ENCODE measurements at places on chromosomes 12 and 14.

DNA sequence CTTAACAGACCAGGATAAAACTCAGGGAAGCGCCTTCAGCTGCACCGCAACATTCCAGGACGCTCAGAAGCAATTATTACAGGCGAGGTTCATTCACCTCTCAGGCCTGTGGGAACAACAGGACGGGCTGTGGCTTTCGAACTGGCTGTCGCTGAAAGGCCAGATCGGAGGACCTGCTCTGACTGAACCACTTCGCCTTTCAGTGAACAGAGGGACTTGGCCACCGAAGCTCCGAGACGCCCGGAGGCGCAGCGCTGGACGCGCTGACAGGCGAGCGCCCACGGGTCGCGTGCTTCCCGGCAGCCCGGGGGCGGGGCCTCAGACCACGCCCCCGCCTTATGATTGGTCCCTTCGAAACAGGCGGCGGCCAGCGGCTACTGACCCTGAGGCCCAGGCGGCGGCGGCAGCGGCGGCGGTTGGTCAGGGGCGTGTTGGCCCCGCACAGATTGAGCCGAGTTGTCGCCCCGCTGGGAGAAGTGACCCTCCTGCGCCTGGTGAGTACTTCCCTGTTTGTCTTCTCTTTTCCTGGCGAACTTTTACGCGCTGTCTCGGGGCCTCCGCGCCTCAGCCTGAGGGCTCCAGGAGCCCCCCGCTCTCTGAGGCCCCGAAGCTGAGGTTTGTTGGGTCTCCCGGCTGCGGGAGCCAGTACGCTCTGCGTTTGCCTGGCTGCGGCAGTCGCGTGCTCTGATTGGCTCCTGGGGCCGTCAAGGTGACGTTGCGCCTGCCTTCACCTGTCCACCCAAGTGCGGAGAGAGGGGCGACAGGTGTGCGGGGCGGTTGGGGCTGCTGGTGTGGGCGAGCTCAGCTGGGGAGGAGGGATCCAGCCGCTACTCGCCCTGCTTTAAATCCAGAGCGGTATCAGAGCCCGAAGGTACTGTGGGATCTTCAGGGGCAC, at the start of gene GAS2L3:
Gene GAS2L3, plus strand, starts transcription at position 393 of the 895 bp plus-strand sequence. CDS start 21,221 bp downstream, outside the sequence.
- DNase-seq = peak; percentile 18

DNA sequence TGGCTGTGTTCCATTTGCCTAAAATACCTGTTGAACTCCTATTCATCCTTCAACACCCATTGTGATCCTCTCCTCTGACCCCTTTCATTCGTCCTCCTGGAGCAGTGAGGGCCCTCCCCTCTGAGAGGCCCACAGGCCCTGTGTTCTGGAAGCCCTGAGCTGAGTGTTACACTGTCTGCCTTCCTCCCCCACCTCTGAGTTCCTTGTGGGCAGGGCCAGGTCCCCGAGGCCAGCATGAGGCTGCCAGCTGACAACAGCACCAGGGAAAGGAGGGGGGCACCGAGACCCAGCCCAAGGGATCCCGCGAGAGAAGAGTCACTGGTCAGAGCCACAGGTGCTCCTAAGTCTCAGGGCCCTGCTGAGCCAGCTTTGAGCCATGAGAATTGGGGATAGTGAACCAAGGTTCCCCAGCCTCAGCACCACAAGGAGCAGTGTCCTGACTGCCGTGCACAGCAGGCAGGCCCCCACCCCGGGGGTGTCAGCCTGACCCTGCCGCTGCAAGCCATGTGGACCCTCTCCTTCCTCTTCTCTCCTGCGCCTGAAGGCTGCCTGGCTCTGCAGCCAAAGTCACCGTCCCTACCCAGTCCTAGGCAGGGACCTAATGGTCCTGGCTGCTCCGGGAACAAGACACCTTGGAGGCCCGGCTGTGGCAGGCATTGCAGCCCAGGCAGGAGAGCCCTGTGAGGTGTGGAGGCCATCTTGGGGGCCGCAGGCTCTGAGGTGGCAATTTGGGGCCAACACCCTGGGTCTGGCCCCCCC, 52.5 kb downstream of the BEGAIN start:
- no peak for DNase-seq

DNA sequence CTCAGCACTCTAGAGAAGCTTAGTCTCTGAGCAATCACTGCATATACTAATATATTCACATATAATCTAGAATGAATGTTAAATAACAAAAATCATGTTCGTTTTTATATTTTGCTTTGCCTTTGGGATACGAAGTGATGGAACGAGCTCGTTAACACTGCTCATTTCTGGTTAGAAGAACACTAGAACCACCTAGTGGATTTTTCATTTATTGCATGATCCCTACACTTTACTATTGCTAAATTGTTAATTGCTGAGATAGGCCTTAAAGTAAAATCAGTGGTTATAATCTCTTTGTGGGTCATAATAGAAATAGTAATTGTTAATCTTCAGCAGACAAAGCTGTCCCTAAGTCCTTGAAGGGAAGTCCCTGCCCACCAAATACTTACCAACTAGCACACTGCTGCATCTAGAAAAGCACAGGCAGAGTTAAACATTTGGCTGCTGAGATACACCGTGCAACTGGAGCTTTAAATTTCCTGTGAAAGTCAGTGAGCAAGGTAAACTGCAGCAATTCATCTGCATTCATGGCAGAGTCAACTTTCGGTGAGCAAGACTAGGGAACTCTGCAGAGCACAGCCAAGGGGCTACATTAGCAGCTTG, 353.7 kb downstream of the APAF1 start:
- DNase-seq = no peak

DNA sequence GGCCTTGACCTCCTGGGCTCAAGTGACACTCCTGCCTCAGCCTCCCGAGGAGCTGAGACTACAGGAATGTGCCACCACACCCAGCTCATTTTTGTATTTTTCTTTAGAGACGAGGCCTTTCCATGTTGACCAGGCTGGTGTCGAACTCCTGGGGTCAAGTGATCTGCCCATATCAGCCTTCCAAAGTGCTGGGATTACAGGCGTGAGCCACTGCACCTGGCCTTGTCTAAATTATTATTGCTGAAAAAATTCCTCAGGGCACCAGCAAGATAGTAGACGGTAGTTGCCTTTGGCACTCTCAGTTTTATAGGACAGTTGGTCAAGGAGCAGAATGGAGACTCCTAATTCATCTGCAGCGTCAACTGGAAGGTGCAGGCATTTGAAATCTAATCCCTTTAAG, 2.5 kb upstream of the AICDA start:
- no peak for DNase-seq

DNA sequence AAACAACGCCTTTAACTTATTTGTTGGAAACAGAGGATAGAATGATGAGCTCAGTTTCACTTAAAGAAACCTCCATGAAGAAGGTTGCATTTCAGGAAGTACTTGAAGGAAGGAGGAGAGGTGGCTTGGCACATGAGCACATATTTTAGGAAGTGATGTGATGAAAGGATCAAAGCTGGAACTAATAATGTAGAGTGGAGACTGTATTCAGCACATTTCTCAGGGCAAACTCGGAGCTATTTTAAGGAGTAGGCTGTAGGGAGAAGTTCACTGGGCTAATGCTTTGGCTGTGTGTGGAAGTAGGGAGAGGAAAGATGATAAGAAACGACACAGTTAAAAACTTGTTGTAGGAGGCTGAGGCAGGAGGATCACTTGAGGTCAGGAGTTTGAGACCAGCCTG, 272.8 kb downstream of the AKAP6 start:
- no peak for DNase-seq

DNA sequence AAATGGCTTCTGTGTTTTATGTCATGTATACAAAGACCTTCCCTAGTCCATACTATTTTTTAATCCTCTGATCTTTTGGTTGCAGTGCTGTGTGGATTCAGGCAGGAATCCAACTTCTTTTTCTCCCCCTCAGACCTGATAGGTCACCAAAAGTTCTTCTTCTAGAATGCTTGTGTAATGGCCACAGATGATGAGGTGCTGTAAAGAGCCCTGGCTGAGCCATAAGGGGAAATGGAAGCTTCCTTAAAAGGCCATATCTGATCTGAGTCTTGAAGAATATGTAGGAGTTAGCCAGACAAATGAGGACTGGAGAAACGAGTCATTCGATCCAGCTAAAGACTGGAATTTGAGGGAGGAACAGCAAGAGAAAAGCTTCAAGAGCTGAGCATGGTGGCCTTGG, 353.9 kb downstream of the PCNX1 start:
- no peak for DNase-seq

GRCh38 chr14:58129208-58129607, 22.8 kb downstream of the ARMH4 start:
- DNase-seq = no peak

DNA sequence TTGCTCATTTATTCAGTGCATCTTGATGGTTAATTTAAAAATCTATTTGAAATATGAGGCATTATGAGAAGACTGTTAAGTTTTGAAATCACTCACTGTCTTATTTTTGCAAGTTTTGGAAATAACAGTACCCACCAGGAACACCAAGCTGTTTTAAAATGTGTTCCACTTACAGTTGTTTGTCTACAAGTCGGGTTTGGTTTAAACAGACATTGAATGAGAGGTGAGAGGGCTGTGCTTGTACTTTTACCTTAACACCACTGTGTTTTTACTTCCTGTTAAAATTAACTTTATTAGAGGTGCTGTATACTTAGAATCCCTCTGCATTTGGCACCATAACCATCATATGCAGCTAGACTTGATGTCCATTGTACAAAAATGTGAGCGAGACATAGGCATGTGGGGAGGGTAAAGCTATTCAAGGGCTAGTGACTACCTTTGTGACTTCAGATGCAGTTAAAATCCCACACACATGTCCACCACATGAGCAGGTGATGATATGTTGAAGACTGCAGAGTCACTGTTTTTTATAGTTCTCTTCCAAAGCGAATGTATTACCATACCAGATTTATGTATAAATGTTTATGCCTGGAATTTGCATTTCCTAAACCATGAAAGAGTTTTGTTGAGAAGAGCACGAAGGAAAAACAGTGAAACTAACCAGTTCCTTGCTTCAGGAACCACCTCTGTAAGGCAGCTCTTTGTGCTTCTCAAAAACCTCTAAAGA, 12.9 kb downstream of the ELK3 start:
- DNase-seq = no peak

GRCh38 chr12:96398424-96399119, 1.7 kb downstream of the CDK17 start:
- DNase-seq = no peak

- no peak for DNase-seq
Observed at GRCh38 chr12:55946553-55946952, 15.6 kb downstream of the DGKA start.

DNA sequence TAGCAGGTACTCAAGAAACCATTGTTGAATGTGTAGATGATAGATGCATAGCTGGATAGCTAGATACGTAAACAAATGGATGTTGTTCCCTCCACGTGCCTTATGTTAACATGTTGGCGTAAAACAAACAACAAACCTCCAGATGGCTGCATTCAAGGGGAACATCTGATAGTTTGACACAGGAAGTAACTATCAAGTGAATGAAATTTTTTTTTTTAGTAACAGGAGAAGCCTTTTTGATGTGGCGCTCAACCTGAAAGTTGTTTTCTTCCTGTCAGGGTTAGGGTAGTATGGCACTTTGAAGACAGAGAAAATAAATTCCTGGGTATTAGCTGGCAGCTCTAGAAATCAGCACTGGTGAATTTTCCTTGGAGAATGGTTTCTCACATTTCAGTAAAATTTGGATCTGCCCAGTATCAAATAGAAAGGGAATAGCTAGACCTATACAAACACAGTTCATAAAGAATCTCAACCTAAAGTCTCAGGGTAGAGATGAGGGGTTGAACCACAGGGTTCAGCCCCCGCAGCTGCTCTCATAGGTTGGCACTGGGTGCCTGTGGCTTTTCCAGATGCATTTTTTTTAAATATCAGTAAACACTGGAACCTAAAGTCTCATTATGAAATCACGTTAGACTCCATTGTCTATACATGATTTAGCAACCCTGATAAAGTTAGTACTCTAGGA, 18.8 kb upstream of the RAP1B start:
- DNase-seq = no peak

DNA sequence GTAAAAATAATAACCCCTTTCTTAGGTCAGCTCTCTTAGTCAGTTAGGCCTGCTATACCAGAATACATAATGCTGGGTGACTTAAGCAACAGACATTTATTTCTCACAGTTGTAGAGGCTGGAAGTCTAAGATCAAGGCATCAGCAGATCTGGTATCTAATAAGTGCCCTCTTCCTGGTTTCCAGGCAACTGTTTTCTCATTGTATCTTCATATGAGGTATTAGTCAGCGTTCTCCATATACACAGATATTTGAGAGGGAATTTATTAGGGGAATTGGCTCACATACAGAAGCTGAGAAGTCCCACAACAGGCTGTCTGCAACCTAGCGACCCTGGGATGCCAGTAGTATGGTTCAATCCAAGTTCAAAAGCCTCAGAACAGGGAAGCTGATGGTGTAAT, 896.0 kb downstream of the GALC start:
- no peak for DNase-seq

- no peak for DNase-seq
Observed at GRCh38 chr14:73943083-73943482, 6.8 kb downstream of the FAM161B start.

GRCh38 chr12:108514468-108514972, 557 bp upstream of the FICD start:
- DNase-seq = no peak

GRCh38 chr12:79844693-79845092, 90.2 kb downstream of the PPP1R12A start:
- no peak for DNase-seq

- DNase-seq = no peak
Observed at GRCh38 chr12:12017798-12018197, 52.9 kb upstream of the BCL2L14 start.

DNA sequence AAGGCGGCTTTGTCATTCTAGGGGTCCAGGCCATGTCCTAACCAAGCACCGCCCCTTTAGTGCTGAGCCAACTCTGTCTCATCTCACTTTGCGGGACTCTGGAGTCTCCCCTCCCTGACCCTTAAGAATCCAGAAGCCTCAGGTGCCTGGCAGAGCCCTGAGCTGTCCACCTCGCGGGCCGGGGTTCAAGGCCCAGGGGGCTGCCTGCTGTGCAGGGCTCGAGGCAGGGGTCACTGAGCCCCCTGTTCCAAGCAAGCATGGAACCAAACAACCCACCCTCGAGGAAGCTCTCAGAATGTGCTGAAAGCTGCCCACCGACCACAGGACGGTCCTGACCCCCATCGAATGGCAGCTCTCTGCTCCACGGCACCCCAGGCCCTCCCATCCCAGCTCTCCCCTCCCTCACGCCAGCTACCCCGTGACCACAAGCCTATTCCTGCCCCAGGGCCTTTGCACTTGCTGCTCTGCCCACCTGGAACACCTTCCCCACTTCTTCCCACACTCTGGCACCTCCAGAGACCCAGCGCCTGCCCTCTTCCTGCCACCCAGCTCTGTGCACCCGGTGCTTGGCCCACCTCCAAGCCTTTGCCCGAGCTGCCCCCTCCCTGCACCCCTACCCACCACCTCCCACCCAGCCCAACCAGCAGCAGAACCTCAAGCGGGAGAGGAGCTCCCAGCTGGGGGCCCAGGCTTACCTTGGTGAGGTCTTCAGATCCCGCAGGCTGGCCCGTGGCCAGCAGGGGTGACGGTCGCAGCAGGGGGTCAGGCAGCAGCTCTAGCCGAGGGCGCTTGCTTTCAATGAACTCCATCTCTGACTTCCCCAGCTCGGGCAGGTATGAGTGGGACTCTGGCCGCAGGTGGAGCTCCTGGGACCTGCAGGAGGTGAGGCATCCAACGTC, 84.3 kb downstream of the NCOR2 start:
- DNase-seq = no peak

GRCh38 chr12:85152311-85152729, 116.2 kb downstream of the LRRIQ1 start:
- no peak for DNase-seq

GRCh38 chr14:101087614-101088394, 184.3 kb upstream of the RTL1 start:
- DNase-seq = no peak

Measured in cortex of kidney (tissue), 1 donor.